A549 treated with GW870086 at 1 μM for 4 hours (cell line): ENCODE measurements at places on chromosomes 4 and X. TPM values are rescaled to one million over a fixed set of nuclear protein-coding genes. Genes with fewer than 3 reads are reported as not detected.

Gene GRIA2
- not detected in 5 replicates for total RNA-seq

Gene GABRB1
- not detected in 5 replicates for total RNA-seq

Gene LANCL3
- not detected in 5 replicates for total RNA-seq

Gene MAGEC3
- total RNA-seq = not detected in 5 replicates

Gene ESX1
- 0.10 to 0.16 TPM (median 0.16 TPM) in 3 of 5 replicates, not detected in the others for total RNA-seq

Gene ANXA3
- total RNA-seq = 56.0 to 82.7 TPM (median 67.3 TPM) in 5 replicates

Gene SLC38A5
- total RNA-seq = 0.12 to 0.26 TPM (median 0.19 TPM) in 4 of 5 replicates, not detected in the other

Gene PTPN13
- total RNA-seq = 3.3 to 4.5 TPM (median 4.0 TPM) in 5 replicates

Gene ENPEP
- 0.05 to 0.32 TPM (median 0.18 TPM) in 4 of 5 replicates, not detected in the other for total RNA-seq

Gene PDE5A
- 0.21 to 0.69 TPM (median 0.43 TPM) in 5 replicates for total RNA-seq

Gene FAM241A
- 0.54 to 0.91 TPM (median 0.90 TPM) in 5 replicates for total RNA-seq

Gene FDCSP
- not detected in 5 replicates for total RNA-seq

Gene EMCN
- total RNA-seq = not detected in 5 replicates

Gene FAM133A
- 0.58 to 1.0 TPM (median 0.76 TPM) in 5 replicates for total RNA-seq

Gene SLC30A9
- total RNA-seq = 21.5 to 32.2 TPM (median 28.2 TPM) in 5 replicates

Gene STK26
- total RNA-seq = 8.9 to 11.3 TPM (median 10.4 TPM) in 5 replicates

Gene SLC10A7
- 1.1 to 2.5 TPM (median 1.8 TPM) in 5 replicates for total RNA-seq

Gene TMEM131L
- total RNA-seq = 5.4 to 6.2 TPM (median 5.9 TPM) in 5 replicates

Gene BMX
- not detected in 5 replicates for total RNA-seq

Gene CCDC110
- not detected in 5 replicates for total RNA-seq
